ENCODE measurements at places on chromosomes 11 and 22.

DNA sequence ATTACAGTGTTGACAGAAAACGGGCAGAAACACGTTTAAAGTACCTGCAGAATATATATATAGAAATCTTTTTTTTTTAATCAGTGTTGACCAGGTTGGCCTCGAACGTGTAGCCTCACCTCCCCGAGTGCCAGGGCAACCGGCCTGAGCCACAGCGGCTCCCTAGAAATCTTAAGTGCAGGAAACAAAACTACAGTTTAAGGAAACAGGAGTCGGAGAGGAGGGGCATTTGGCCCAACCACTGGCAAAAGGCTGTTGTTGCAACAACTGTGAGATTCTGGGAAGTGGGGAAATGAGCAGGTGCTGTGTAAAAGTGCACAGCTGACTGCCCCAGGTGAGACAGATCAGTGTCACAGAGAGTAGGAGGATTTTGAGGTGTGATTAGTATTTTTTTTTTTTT, 3.7 kb downstream of the YWHAH start:
- no peak for DNase-seq

GRCh38 chr22:38572065-38572464, 2.1 kb upstream of the DMC1 start:
- peak; percentile 47 for DNase-seq

GRCh38 chr11:63767565-63768236, 874 bp downstream of the ZFTA start:
- peak; percentile 37 for DNase-seq

DNA sequence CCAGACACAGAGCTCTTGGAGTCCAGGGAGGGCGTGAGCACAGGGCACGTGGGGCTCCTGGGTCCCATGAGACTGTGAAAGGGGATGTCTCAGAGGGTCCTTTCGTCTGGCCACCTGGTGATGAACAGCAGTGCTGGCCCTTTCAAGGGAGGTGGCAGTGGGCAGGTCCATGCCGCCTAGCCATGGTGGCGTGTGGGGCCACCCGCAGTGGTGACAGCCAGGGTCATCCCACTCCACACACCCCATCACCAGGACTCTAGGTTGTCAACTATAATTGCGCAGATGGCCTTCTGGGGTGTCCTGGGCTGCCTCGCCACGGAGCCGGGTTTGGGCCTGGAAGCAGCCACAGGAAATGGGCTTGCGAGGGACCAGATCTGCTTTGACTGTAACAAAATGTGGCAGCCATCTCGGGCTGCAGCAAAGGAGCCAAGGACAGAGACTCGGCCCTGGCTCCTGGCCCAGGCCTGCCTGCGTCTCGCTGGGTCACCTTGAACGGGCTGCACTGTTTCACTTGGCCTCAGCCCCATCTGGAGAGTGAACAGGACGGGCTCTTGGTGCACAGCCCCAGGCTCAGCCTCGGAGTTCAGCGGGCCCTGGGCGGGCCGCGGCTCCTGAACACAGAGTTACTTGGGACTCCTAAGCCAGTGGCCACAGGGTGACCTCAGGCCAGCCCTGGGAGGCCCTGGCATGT, 1350.5 kb downstream of the BRD1 start:
- no peak for DNase-seq

- no peak for DNase-seq
Observed at GRCh38 chr11:126198648-126199047, 12.8 kb downstream of the RPUSD4 start.

DNA sequence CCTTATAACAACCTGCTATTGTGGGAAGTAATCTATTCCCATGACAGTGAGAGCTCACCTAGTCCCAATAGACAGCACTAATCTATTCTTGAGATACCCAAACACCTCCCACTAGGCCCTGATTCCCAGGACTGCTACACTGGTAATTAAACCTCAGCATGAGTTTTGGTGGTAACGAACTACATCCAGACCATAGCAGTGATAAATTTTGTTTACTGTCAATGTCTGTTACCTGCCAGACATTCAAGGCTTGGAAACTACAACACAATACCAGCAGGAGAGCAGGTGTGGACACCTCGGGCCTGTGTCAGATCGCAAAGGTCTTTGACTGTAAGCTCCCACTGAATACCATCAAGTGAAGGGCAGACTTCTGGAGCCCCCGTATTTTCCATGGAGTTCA, 187.1 kb downstream of the ARHGAP42 start:
- no peak for DNase-seq

GRCh38 chr11:9280655-9281301, 15.6 kb upstream of the DENND5A start:
- DNase-seq = no peak

DNA sequence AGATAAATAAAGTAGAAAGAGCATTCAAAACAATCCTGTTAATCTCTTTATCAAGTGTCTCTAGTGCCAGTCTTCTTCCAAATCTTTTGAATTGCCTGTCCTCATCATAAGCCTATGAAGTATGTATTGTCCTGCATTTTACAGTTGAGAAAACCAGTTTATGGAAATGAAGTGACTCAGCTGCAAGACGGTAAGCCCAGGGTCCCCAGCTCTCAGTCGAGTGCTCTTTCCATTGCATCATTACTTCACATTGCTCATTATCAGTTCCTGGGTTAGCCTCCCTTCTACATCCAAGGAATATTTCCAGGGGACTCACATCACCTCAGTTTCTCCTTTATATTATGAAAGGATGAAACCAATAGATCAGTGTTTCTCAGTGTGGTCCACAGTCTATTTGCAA, 9.1 kb upstream of the P4HA3 start:
- no peak for DNase-seq

DNA sequence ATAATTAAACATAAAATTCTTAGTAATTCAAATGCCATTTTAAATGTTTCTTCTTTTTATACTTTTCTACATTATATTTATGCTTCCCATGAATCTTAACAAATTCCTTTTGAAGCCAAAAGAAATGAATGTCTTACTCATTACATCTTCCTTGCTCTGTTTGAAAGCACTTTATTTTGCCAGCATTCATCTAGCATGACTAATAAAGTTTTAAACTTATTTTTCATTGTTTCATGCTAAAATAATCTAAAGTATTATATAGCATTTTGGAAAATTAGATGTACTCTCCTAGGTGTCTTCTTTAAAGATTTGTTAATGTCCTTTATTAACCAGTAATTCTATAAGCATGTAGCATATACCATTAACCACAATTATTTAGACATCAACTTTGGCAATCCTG, 9.7 kb upstream of the PIWIL4 start:
- no peak for DNase-seq

DNA sequence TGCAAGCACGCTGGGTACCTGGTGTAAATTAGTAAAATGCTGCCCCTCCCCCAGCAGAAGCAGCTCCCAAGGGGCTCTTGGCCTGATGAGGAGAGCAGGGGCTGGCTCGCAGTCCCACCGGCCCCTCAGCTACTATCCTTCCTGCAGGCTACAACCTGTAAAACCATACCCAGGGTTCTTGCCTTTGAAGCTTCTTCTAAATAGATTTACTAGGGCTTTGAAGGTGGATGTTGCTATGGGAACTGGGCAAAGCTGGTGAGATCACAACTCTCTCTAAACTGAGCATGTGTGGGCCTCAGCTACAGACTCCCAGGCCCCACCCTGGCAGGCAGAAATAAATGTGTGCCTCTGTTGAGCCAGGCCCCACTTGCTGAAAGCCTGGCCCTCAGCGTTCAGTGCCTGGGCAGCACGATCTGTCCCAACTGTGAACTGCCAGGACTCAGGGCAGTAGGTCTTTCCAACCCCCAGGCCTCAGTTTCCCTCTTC, 18.5 kb downstream of the CD5 start:
- no peak for DNase-seq

- DNase-seq = no peak
Observed at GRCh38 chr11:62599901-62600300, 1.8 kb downstream of the MTA2 start.

GRCh38 chr22:49853981-49854831, 562 bp downstream of the ZBED4 start:
- no peak for DNase-seq

GRCh38 chr11:112096194-112096593, 9.5 kb downstream of the SDHD start:
- DNase-seq = no peak

DNA sequence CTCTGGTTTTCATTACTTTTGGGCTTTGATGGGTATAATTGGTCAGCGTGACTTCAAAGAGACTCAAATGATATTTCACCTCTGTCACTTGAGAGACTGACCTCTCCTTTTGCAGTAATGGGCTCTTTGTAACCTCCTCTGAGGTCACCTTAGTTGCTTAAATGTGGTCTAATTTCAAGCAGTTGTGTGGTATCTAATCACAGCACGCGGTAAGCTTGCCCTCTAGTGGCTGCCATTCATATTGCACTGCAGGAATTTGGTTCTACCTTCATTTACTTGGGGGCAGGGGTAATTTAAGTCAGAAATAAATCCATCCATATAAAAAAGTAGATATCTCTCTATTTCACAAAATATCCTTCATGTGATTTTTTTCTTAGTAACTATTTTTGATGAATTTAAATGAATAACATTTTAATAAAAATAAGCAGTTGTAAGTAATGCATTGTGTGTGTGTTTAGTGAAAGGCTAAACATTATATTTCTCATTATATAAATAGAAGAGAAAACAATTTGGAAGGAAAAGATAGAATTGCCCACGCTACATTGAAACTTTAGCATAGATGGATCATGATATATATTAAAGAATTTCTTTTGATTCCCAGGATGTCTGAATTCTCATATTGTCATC, 55.0 kb upstream of the ANO3 start:
- peak; percentile 56 for DNase-seq

- no peak for DNase-seq
Observed at GRCh38 chr11:122154994-122155393, 39.0 kb upstream of the BLID start.

- DNase-seq = no peak
Observed at GRCh38 chr11:58647866-58648265, 25.4 kb downstream of the CNTF start.

GRCh38 chr11:122808478-122808869, 29.8 kb upstream of the CRTAM start:
- DNase-seq = no peak

DNA sequence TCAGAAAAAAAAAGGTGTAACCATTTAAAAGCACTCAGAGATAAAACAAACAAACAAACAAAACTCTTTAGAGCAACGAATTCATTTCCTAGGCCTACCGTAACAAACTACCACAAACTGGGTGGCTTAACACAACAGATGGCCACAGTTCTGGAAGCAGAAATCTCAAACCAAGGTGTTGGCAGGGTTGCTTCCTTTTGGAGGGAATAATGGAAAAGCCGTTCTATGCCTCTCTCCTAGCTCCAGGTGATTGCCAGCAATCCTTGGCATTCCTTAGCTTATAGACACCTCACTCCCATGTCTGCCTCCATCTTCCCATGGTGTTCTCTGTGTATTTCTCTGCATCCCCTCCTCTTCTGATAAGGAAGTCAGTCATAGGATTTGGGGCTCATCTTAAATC, 200.4 kb downstream of the RAB38 start:
- no peak for DNase-seq

GRCh38 chr22:44304354-44304753, 8.4 kb downstream of the SHISAL1 start:
- DNase-seq = no peak

GRCh38 chr11:43508511-43508918, 149.8 kb downstream of the TTC17 start:
- no peak for DNase-seq

DNA sequence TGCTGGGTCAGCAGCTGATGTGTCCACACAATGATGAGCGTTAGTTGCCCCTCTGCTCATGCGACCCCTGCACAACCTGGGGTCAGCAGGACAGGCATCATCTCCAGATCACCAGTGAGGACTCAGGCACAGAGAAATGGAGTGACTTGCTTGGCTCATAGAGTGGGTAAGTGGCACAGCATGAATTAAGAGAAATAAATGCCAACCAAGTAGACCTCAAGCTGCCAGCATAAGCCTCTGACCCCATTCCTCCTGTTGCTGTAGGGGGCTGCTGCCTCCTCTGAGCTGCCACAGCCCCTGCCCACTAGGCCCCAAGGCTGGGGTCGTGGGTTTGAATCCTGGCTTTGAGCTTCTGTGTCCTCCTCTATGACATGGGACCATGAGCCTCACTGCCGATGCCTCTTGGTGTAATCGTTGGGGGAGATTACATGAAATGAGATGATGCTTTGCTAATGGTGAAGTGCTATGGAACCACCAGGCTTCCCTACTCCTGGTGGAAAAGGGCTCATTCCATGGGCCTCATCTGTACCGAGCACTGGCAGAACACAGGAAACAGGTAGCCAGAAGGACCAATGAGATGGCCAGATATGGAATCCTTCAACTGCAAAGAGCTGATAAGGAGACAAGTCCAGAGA, 33.6 kb downstream of the LRRC32 start:
- no peak for DNase-seq

GRCh38 chr11:44528103-44528502, 37.4 kb upstream of the CD82 start:
- no peak for DNase-seq

GRCh38 chr11:121964591-121964990, 151.4 kb downstream of the BLID start:
- DNase-seq = no peak

GRCh38 chr22:25153961-25154666, 45.5 kb upstream of the CRYBB3 start:
- DNase-seq = no peak

DNA sequence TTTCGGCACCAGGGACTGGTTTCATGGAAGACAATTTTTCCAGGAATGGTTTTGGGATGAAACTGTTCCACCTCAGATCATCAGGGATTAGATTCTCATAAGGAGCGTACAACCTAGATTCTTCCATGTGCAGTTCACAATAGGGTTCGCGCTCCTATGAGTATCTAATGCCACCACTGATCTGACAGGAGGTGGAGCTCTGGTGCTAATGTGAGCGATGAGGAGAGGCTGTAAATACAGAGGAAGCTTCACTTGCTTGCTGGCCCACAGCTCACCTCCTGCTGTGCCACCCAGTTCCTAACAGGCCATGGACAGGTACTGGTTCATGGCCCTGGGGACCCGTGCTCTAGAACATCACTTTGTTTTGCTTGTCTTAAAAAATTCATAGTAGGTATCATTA, 41.8 kb upstream of the AMPD3 start:
- DNase-seq = peak; percentile 47

DNA sequence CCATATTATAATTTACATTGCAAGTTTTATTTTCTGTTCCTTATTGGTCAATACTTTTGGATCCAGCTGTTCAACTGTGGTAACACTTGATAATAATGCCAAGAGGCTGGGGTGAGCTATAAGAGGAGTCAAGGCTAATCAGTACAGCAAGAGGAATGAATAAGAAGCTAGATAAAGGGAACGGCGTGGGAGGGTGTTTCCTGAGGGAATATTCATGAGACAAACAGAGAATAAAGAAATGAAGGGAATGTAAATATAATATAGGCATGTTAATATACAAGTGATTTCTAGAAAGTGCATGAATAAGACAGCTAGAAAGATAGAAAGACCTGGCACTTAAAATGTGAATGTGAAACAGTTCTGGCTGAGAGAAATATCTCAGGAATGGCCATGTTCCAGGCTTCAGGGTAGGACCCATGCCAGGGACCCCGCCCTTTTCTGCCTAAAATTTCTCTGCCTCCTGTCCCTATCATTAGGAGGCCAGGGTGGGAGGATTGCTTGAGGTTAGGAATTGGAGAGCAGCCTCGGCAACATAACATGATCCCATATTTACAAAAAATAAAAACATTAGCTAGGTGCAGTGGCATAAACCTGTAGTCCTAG, 3.9 kb downstream of the OR51B4 start:
- DNase-seq = no peak

GRCh38 chr11:43853781-43854180, 26.9 kb upstream of the ALKBH3 start:
- DNase-seq = no peak
